ENCODE measurements at places on chromosomes 3 and 15.
A peak's percentile ranks its signal among the peaks of the same experiment; 100 is the strongest.

DNA sequence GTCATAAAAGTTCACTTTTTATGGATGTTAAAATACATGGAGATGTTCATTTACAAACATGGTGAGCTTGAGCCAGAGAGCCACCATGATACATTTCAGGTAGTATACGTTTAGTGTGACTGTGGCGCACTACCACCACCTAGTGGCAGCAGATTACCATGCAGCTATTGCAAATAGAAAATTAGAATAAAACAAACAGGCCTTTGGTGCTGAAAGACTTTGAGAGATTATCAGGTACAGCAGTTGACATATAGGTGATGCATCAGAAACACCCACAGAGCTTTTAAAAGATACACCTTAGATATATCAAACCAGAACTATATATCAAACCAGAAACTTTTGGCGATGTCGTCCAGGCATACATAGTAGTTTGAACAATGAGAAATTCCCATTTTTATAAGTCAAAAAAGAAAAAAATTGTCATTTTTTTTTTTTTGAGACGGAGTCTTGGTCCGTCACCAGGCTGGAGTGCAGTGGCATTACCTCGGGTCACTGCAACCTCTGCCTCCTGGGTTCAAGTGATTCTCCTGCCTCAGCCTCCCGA lies 42.0 kb upstream of the ICE2 start:
- DNase-seq: peak; percentile 56

DNA sequence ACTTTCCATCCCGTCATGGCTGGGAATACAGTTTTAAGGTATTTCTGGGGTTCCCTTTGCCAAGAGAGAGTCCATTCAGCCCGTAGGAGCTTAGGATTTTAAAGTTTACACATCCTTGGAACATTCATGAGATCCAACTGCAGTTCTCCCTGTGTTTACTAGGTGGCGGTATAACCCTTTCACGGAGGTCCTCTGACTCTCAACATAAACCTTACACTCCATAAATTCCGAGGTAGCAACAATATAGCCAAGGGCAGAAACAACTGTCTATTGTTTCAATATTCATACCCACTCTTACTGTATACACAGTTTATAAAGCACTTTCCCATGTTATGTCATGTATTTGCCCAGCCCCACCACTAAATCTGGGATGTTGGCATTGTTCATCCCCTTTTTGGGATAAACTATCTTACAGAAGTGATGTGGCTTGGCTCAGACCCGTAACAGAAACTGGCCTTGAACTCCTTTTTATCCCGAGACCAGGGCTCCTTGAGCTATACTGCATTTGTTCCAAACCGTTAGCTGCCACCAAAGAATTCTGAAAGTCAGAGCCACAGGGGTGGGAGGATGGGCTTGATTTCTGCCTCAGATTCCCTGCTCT lies 69.2 kb upstream of the COL6A5 start:
- DNase-seq: peak; percentile 65

GRCh38 chr3:193928354-193929209 lies 207.4 kb upstream of the HES1 start:
- DNase-seq: no peak

DNA sequence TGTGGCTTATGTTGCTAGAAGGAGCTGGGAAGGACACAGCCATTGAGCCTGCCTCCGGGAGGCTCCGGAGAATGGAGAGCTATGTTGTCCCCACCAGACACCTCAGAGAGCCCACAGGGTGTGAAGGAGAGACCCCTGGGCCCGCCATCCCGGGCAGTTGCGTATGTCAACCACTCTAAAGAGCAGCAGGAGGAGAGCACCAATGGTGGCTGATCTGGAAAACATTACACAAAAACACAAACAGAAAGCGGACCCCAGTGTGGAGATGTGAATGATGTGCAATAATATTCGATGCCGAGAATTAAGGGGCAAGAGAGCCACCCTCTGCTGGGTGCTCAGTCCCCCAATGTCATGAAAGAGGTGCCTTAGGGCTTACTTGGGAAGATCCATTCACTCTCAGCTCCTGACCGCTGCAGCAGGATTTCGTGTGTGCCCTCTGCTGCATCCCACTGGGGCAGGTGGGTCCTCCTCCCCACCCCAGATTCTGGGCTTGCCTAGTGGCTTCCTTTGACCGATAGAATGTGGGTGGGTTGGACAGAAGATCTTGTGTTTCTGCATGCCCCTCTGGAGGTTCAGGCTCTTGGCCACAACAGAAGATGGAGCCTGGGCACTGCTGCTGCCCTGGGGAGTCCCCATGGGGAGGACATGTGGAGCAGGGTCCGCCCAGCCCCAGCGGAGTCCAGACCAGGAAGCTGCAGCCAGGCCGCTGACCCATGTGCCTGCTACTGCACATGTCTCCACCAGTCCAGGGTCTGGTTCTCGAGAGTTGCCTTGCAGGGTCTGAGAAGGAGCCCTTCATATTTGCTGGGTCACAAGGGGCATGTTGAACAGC lies 245.3 kb downstream of the OCA2 start:
- DNase-seq: no peak

DNA sequence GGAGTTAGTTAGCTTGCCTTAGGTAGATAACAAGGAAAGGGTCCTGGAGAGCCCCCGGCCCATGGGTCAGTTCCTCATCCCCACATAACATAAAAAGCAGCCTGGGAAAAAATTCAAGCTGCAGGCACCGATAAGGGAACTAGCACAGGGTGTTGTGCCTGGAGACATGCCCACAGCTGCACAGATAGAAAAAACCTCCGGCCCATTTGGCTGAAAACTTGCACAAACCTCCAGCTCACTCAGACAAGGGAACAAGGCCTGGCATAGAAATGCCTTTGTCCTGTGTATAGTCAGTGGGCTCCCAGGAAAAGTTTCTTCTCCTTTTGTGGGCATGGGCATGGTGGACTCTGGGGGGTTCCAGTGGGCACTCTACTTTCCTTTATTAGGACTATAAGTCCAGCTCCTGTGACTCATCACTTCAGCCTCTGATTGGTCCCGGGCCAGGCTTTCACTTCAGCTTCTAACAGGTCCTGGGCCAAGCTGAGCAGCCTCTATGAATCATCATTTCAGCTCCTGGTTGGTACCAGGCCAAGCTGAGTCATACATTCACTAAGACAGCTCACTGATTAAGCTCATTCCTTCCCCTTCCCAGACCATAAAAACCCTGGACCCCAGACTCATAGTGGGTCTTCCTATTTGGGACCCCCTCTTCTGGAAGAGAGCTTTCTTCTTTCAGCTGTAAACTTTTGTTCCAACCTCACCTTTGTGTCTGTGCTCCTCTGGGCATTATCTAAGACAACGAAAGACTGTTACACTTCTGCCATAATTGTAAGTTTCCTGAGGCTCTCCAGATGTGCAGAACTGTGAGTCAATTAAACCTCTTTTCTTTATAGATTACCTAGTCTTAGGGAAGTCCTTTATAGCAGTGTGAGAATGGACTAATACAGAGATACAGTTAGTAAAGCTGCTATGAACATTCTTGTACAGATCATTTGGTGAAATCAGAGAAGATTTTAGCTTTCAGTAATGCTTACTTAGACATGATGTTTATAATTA lies 348.0 kb upstream of the DPPA4 start:
- DNase-seq: peak; percentile 94

- DNase-seq: no peak
Observed at GRCh38 chr15:89379818-89380217, 45.2 kb upstream of the POLG start.

DNA sequence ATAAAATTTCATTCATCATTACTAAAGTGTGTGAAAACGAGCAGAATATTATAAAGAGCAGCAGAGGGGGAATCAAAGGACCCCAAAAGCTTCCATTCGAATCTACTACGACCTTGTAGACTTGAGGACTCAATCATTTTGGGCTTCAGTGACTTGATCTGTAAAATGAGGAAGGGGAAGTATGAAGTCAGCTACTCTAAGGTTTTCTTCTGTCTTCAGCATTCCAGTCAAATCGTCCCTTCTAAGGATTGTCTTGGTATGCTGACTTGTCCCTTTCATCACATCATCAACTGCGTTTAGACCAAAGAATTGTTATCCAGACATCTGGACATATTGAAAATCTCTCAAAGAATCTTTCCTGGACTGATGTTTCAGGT lies 44.8 kb downstream of the PLD1 start:
- no peak for DNase-seq

DNA sequence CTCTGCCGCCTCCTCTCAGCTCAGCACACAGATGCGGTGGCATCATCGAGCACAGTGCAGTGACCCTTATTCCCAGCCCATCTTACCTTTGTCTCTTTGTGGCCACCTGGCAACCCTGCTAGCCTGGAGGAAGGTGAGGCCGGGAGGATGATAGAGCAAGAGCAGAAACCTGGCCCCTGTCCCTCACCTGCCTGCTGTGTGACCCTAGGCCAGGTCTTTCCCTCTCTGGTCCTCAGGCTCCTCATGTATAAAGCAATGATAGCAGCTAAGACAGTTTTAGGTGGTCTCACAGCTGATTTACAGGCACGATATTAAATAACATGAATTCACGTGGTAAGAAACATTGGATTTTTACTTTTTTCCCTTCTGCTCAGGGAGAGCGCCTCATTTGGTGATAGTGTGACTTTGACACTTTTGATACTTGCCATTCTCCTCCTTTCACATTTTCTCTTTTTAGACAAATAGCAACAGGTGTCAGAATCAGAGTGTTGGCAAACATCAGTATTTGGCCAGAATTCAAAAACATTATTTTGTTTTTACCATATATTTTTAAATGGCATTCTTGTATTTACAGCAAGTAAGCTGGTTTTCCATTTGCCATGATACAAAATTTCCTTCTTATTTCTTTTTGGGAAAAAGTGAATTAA lies 29.5 kb upstream of the CTSH start:
- DNase-seq: no peak

GRCh38 chr3:148203297-148204010 lies 494.2 kb upstream of the AGTR1 start:
- no peak for DNase-seq

DNA sequence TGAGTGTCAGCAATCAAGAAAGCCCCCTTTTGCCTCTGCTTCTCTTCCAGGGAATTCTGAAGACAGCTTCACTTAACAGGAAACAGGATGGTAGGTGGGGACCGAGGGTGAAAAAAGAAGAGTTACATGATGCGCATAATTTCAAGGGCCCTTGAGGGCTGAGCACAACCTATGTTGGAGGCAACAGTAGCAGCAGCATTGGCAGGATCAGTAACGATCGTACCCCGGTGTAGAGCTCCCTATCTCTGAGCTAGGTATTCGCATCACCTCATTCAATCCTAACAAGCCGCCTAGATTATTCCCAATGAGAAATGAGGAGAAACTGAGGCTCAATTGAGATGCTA lies 432 bp upstream of the RAD54L2 start:
- no peak for DNase-seq

DNA sequence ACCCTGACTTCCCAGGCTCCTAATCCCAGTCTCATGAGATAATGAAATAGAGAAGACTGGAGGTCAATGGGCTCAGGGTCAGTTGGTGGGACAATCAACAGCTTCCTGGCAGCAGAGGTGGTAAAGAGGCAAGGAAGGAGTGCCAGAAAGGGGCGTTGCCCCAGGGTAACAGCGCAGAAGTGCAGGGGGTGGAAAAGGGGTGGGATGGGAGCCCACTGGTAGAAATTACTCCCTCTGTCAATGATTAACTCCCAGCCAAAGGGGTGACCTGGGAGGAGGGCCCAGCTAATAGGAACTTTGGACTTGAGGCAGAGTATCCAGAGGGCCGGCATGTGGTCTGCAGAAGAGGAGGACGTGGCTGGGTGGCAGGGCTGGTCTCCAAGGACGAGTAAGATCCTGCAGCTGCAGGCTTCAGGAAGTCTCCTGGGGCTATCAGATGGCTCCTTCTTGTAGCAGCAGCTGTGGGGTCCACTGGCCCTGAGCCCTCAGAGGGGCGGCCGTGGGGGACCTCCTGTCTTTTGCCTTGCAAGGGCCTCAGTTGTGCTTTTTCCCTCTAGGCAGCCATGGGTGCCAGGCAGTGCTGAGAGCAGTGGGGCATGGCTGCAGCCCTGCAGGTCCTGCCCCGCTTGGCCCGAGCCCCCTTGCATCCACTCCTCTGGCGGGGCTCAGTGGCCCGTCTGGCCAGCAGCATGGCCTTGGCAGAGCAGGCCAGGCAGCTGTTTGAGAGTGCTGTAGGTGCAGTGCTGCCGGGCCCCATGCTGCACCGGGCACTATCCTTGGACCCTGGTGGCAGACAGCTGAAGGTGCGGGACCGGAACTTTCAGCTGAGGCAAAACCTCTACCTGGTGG lies 2.3 kb downstream of the GLYCTK start:
- no peak for DNase-seq

DNA sequence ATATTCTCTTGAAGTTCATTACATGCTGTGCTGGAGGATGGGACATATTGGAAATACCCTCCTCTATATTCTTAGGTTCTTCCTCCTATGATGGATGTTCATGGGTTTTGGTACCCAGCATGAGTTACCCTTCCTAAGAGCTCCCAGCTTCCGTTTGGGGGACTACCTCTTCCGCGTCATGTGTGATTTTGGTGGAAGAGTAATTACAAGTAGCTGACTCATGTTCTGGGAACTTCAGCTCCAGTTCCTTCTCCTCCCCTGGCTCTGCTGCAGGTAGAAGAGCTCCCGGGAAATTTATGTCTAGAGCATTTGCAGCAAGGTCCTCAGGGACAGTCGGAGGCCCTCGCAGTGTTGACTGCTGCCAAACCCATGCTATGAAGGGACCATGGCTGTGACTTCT lies 208.8 kb upstream of the IL12A start:
- DNase-seq: peak; percentile 37

GRCh38 chr3:78940626-78941025 lies 827.2 kb downstream of the ROBO1 start:
- DNase-seq: no peak

- DNase-seq: no peak
Observed at GRCh38 chr15:100902436-100903167, 16.6 kb upstream of the LRRK1 start.

GRCh38 chr3:69665026-69665737 lies 74.1 kb upstream of the MITF start:
- peak; percentile 39 for DNase-seq

GRCh38 chr3:150739877-150740645 lies 22.9 kb downstream of the SIAH2 start:
- no peak for DNase-seq

DNA sequence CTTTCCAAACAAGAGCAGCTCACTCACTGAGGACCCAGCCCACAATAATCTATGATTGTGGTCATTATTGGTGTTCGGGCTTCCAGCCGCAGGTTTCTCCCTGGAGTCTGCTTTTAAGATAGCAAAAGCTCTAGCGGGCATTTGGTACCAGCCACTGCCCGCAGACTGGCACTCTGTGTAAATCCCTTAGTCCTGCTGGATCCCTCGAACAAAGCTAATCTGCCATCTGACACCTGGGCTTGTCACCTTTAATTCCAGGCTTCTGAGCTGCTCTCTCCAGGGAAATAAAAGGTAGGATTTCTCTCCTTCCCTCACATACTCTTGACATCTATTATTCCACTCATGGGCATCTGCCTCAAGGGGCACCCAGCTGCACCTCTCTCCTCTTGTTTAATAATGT lies 158.7 kb downstream of the PDCD6IP start:
- no peak for DNase-seq

GRCh38 chr3:138082992-138083386 lies 32.4 kb downstream of the DZIP1L start:
- DNase-seq: no peak

GRCh38 chr3:65779390-65779789 lies 259.3 kb downstream of the MAGI1 start:
- no peak for DNase-seq

GRCh38 chr15:98455904-98456303 lies 192.4 kb upstream of the IGF1R start:
- DNase-seq: no peak

All from mesenchymal stem cell (in vitro differentiated cells and primary cell).